Lung microvascular endothelial cell (primary cell): ENCODE measurements at places on chromosomes 3 and 15. TPM values are rescaled to one million over a fixed set of nuclear protein-coding genes. Genes with fewer than 3 reads are reported as not detected.

The ADPRH gene
- total RNA-seq, result 6.5 and 11.7 TPM in 2 replicates

The GOLGA6B gene
- total RNA-seq, result not detected in 2 replicates

- no peak for DNase-seq
Measured at GRCh38 chr3:45524565-45524964, 70.0 kb upstream of the LIMD1 start.

GRCh38 chr3:144187531-144188210, 216.0 kb downstream of the DIPK2A start:
- DNase-seq, result no peak

GRCh38 chr3:61882253-61882652, 320.9 kb downstream of the PTPRG start:
- no peak for DNase-seq

DNA sequence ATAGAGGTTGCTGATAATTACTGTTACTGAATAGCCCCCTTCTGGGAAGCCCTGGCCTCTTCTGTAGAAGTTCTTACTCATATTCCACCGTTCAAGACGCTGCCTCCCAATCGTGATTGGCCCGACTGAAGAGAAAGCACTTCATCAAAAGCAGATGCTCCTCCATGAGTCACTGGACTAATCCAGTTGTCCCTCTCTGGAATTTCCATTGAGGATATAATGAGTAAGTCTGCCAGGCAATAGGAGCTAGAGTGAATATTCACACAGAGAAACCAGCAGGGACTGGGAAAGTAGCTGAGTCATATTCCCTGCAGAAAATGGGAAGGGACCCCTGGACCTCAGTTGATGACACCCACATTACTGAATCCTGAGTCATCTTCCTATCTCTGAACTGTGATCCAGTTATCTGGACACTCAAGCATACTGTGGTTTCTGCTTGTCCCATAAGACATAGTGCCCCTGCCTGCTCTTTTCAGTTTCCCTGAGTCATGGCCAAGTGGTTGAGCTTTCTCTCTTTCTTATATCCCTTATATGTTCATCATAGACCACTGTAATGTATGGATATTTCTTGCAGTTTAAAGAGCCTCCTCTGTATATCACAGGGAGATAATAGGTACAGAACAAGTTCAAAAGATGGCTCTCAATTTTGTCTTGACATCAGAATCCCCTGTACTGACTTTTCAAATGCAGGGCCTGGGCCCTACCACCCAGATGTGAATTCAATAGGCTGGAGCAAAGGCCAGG, 151.2 kb upstream of the CDIN1 start:
- DNase-seq, result peak; percentile 99
